ENCODE measurements at places on chromosomes 12 and 14.

DNA sequence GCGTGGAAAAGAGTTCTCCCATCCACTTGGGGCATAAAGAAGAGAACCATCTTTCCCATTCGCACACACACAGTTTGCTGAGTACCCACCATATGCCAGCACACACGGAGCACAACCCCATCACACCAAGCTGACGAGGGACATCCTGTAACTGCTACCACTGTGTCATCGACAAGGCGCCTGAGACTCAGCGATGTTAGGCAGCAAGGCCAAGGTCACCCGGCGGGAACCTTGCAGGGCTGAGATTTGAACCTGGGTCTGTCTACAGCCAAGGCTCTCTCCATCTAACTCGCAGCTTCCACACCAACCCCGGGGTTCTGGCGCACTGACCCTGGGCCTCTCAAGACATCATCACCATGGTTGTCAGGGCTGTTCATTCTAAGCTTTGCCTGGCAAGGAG lies 60.0 kb downstream of the CCDC85C start:
- no peak for DNase-seq

DNA sequence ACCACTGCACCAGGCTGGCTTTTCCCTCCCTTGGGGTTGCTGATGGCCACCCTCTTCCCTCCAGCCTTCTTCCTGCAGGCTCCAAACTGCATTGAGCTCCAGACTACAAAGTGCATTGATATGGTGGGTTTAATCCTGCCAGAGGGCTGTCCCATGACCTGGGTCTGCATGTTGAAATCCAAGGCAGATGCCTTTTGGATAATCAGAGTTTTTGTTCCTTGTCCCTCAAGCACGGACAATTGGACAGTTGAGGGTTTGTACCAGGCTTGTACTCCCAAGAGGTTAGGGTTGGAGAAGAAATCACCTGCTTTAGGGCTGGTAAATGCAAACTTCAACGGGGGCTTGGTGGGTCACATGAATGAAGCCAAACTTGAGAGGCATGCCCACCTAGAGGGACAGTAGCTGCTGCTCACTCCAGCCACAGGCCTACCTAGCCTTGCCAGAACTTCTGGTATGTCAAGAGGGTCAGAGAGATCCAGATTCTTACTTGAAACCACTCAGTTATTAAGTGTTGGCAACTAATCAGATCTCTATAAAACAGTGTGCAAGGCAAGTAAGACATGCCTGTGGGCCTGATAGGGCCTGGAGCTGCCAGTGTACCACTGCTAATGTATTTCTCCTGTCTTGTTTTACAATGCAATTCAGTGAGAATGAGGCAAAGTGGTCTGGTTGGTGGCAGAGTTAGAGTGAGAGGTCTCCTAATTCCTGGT lies 21.7 kb upstream of the KRT83 start:
- no peak for DNase-seq

- DNase-seq, result peak; percentile 97
Measured at GRCh38 chr12:100266585-100266834, 369 bp downstream of the DEPDC4 start.

- no peak for DNase-seq
Measured at GRCh38 chr12:39617887-39618286, 1.7 kb downstream of the ABCD2 start.

- DNase-seq, result no peak
Measured at GRCh38 chr12:43758247-43758727, 303 bp downstream of the PUS7L start.

- no peak for DNase-seq
Measured at GRCh38 chr14:76613616-76614015, 147.7 kb upstream of the VASH1 start.

- DNase-seq, result no peak
Measured at GRCh38 chr12:119678459-119678858, 10.5 kb downstream of the PRKAB1 start.

DNA sequence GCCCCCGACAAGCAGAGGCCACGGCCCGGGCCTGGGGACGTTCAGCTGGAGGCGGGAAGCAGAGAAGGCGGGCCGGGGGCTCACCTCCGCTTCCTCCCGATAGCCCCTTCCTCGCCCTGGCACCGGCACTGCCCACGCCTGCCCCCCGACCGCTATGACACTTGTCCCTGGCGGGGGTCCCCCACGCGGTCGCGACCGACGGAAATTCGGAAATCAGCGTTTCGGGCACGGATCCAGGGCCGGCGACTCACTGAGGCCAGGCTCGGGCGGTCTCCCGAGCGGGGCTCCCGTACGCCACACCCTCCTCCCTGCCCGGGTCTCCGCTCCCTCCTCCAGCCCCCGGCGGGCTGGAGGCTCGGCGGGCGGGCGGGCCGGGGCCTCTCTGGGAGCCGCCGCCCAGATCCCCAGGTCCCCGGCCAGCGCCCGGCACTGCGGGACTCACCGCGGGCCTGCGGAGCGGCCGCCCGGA lies 581 bp downstream of the PITPNM2 start:
- DNase-seq, result no peak

DNA sequence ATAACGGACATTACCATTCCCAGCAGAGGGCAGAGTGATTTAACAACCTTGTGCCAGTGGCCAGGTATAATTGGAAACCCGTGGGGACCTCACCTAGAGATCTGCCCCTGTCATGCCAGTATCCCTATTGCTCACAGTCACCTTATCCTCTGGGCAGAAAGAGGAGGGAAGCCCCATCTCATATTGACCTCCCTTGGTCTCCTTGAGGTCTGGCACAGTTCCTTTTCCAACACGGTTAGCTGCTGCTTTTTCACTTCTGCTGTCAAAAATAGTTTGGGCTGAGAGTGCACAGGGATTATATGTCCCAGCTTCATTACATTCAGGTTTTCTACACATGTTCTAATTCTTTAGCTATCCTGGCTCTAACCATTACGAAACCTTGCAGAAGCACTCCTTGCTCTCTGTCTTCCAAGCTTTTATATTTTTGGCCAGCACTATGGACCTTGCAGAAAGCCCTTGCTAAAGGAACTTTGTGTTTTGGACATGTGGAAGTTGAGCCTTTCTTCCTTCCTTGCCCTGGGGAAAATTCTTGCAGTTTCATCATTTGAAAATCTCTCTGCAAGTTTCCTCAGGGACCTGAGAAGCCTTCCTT lies 111.7 kb upstream of the MIS18BP1 start:
- DNase-seq, result no peak

- no peak for DNase-seq
Measured at GRCh38 chr14:45377166-45377565, 124.2 kb upstream of the MIS18BP1 start.

DNA sequence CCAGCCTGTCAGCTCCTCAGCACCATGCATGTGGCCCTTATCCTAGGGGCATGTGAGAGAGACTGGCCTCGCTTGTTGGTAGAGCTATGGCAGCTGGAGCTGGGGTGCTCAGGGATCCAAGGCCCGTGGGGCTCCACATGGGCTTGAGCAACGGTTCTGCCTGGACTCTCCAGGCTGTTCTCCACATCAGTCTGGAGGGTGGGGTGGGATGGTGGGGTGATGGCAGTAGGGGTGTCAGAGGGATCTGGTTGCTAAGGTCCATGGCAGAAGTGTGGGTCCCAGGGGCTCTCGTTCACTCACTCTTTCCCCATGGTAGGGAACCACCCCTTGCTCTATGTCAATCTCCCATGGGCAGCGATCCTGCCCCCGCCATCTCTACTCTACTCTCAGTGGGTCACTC lies 622.6 kb downstream of the LRFN5 start:
- DNase-seq, result no peak

GRCh38 chr14:90724866-90725265 lies 91.4 kb downstream of the TTC7B start:
- DNase-seq, result no peak

DNA sequence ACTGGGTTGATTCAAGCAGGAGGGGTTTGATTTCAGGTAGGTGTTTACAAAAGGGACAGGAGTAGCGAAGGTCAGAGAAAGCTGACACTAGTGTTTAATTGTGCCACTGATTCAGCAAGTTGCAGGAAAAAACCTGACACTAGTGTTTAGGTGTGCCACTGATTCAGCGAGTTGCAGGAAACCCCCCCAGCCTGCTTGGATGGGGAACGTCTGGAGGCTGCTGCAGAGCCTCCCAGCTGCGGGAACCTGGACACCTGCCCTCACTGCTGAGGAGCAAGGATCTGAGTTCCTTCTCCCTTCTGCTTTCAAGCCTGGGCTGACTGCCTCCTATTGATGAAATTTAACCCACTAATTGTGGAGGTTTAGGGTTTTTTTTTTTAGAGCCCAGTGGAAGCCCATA lies 84.2 kb downstream of the AVPR1A start:
- DNase-seq, result no peak

- no peak for DNase-seq
Measured at GRCh38 chr12:70309348-70309747, 56.7 kb upstream of the KCNMB4 start.

- no peak for DNase-seq
Measured at GRCh38 chr12:25882266-25882665, 76.2 kb upstream of the RASSF8 start.

DNA sequence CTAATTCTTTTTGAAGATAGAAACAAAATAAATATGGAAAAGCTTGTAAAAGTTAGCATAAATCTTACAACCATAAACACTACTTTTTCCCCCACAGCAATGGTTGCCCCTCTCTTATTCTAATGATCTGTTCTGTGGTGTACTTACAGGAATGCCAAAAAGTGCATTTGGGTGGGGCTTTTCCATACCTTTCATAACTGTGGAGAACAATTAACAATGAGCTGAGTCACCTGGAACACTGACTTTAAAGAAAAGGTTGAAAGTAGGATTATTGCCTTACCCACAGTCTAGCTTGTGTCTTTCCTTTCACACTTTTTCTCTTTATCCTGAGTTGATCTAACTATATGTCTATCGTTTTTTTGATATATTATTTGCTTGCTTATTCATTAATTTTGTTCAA lies 86.9 kb downstream of the TPH2 start:
- DNase-seq, result no peak

GRCh38 chr14:99664058-99664936 lies 19.4 kb downstream of the HHIPL1 start:
- DNase-seq, result no peak

DNA sequence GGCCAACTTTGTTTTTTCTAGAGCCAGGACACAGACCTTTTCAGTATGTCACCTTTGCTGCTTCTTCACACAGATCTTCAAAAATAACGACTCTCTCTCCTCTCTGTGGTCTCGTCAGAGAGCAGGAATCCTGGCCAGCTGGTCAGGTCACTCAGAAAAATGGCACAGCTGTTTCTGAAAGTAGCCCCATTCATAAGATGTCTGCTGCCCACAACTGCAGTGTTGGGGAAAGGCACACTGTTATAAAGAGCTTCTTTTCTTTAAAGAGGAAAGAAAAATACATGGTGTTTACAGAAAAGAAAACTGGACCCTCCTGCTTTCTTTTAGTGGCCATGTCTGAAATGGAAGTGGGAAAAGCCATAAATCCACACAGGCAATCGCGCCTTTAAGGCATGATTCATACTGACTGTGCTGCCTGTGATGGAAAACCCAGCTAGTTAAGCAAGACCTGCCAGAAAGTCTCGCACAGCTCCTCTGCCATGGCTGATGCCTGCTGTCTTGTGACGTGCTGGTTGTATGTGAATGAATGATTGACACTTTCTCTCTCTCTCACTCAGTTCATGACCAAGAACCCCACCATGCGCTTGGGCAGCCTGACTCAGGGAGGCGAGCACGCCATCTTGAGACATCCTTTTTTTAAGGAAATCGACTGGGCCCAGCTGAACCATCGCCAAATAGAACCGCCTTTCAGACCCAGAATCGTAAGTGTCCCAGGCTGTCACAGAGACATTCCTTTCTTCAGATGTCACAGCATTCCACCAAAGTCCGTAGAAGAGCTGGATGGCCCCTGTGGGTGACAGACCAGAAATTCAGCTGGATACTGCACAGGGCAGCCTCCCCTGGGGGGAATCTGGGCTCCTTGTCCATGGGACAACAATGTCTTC lies 147.9 kb upstream of the HIF1A start:
- no peak for DNase-seq

DNA sequence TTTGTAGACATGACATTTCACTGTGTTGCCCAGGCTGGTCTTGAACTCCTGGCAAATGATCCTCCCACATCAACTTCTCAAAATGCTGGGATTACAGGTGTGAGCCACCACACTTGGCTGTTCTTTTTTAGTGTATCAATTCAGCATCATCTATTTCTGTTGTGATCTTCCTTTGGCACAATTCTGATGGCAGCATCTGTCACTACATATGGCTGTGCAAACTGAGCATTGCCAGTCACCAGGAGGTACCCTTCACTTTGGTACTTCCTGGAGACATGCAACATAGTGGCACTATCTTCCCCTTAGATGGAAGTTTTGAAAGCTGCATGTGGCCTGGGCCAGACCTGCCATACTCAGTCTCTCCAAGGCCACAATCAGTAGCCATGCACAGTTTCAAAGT lies 467.1 kb upstream of the TMPO start:
- DNase-seq, result no peak

- no peak for DNase-seq
Measured at GRCh38 chr12:69392179-69392928, 32.8 kb downstream of the YEATS4 start.

- DNase-seq, result no peak
Measured at GRCh38 chr14:80901260-80901659, 40.3 kb downstream of the CEP128 start.

- no peak for DNase-seq
Measured at GRCh38 chr12:75378354-75378753, 12.5 kb upstream of the GLIPR1L2 start.

GRCh38 chr12:89760783-89761182 lies 52.1 kb upstream of the ATP2B1 start:
- no peak for DNase-seq

- no peak for DNase-seq
Measured at GRCh38 chr14:75339059-75339458, 60.4 kb downstream of the FOS start.

DNA sequence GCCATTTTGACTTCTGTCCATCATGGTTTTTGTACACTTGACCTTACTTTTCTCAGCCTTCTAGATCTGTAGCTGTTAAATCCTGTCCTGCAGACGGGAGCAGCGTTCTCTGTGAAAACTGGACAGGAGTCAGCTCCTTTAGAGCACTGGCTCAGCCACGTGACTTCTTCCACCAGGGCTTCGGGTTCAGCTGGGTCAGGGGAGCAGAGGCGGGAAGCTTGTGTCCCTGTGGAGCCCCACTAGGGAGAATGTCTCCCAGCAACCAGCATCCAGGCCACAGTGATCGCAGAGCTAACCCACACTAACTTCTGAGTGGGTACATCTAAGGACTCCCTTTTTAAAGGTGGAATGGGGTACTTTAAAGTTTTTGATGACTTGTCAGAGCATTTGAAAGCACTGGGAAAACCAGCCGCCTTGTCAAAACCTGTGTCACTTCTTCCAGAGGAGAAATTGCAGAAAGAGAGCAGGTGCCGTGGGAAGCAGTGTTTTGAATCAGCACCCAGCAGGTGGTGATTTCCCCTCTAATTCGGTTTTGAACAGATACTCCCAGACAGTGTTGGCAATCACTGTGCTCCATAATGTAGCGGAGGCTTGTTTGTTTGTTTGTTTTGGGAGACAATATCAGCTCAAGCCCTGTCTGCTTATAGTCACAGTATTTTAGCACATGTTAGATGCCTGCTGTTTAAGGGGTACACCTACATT lies 17.9 kb downstream of the DERA start:
- no peak for DNase-seq

All from activated CD8-positive, alpha-beta memory T cell treated with anti-CD3 and anti-CD28 coated beads, Interleukin-2, amount 10 ng/mL, durations not matched to agents 7 days and 5 days (primary cell).